ENCODE measurements at places on chromosomes 6 and 20.

GRCh38 chr6:15292721-15293302, 46.9 kb downstream of the JARID2 start:
- no peak for DNase-seq

DNA sequence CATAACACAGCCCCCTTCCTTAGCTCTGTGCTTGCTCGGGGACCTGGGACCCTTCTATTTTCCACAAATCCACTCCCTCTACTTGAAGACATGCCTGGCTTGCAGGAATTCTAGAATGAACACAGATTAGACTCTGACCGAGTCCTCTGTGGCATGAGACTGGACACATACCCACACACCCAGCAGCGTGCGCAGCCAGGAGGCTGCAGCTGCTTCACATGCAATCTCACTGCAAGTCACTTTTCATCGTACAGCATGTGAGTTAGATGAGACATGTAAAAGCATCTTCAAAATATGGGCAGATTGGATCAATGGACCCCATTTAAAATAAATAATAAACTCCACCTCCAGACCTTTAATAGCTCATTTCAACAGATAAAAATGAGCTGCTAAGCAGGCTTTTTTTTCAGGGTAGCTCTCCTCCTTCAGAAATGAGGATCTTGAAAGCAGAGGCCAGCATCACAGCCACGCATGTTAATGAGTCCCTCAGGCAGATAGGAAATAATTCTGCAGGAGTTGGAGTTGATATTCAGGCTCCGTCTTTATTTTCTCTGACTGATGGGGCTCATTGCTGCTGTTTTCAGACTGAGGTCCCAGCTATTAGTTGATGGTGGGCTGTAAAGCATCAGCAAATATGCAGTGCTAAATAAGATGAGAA, 215.1 kb upstream of the GGTLC1 start:
- no peak for DNase-seq

DNA sequence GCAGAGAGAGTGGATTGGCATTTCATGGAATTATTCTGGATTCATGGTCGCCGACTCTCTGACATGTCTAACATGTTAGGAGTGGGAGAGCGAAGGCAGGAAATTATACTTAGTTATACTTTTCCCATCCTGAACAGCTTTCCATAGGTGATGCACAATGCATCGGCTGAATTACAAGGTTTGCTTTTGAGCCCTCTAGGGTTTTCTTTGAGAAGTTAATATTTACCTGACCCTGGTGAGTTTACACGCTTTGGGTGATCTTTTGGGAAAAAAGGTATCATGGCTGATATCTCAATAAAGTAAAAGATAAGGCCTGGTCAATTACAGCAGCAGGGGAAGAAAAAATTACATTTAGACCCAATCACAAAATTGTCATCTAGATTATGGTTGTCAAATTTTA, 14.0 kb upstream of the NKX2-2 start:
- DNase-seq, result no peak

DNA sequence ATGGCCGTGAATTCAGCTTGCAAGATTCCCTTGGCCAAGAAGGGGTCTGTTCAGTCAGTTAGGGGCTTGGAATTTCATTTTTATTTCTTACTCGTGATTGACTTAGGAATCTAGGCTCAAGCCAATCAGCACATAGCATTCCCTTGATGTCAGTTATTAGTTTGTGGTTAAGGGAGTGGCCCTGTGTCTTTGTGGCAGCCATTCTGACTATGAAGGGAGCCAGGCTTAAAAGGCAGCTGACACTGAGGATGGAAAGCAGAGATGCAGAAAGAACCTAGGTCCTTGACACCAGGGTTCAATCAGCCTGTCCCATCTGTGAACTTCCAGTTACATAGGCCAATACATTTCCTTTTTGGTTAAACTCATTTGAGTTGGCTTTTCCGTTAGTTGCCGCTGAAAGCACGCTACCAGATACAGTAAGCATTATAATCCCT, 48.1 kb downstream of the MCUR1 start:
- no peak for DNase-seq

- no peak for DNase-seq
These were observed 64.1 kb upstream of the SIRPA start for GRCh38 chr20:1831096-1831495.

DNA sequence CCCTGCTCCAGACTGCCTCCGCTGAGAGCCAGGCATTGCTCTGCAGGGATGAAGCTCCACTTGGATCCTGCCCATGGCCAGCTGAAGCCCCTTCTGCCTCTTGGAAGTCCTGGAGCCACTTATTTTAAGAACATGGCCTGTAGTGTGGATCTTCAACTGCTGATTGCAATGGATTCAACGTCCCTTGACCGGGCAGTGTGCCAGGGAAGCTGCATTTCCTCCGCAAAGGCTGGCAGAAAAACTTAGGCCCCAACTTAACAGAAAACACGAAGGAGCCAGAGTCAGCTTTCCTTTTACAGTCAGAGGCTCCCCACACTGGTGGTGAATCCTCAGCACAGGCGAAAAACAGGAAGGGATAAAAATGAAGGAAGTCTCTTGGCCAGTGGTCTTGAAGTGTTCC, 26.3 kb upstream of the FOXQ1 start:
- DNase-seq, result no peak

DNA sequence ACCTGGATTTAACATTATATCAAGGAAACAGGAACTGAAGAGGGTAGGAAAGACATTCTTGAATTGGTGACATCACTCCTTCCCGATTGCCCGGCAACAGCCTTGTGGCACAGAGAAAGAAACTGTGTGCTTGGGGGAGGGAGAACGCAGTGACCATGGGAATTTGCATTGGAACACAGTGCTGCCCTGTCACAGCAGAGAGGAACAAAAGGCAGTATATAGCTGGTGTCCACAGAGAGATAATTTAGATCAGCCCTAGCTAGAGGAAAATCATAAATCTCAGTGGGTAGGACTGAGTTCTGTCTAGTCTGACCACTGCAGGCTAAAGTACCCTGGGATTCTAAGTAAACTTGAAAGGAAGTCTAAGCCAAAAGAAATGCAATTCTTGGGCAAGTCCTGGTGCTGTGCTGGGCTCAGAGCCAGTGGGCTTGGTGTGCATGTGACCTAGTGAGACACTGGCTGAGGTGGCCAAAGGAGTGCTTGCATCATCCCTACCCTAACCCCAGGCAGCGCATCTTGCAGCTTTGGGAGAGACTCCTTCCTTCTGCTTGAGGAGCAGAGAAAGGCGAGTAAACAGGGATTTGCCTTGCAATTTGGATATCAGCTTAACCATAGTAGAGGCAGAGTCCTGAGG, 697.6 kb downstream of the HACE1 start:
- no peak for DNase-seq

All from HEK293T (cell line).